ENCODE measurements at places on chromosomes 7 and 10.

GRCh38 chr7:45036317-45036716, 36.3 kb downstream of the CCM2 start:
- H3K36me3 ChIP-seq = peaks cover 18% of the 10 kb centered on the region
- H3K27me3 ChIP-seq = no peaks in the 10 kb centered on the region

DNA sequence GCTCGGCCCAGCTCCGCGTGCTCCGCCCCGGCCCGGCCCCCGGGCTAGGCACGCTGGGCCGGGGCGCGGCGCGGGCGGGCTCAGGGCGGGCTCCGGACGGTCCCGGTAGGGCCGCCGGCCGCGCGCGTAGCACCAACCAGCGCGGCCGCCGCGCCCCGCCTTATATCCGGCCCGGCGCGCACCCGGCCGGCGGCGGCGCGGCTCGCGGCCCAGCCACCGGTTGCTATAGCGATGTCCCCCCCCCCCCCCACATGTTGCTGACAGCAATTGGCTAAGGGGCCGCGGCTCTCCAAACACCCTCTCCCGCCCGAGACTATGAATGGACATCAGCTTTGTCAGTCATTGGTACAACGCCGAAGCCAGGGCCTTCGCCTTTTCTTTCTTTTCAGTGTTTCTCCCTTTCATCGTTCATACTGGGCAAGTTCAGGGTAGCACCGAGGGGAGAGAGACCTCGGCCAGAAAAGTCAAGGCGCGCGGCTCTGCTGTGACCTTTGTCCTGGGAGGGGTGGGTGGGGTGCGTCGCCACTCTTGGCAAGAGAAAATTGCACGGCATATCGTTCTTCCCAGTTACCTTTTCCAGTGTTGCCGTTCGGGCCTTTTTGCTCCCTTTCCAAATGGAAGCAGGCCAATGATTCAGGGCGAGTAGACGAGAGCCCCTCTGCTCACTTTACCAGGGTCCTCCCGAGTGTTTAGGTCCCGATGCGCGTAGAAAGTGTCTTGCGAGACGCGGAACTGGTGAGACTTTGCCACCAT, 354.2 kb downstream of the DNAJB6 start:
- H3K4me1 ChIP-seq = peaks cover 41% of the 10 kb centered on the region
- no peak overlapping the region for H3K27ac ChIP-seq
- H3K4me3 ChIP-seq = peak overlapping the region; percentile 31
- H3K36me3 ChIP-seq = no peaks in the 10 kb centered on the region
- no peaks in the 10 kb centered on the region for H3K27me3 ChIP-seq

GRCh38 chr7:139422126-139422525, 61.3 kb downstream of the KLRG2 start:
- DNase-seq = no peak
- peak overlapping the region; percentile 13 for H3K27ac ChIP-seq
- H3K4me1 ChIP-seq = peaks cover 5% of the 10 kb centered on the region
- peaks cover 68% of the 10 kb centered on the region for H3K36me3 ChIP-seq
- no peaks in the 10 kb centered on the region for H3K27me3 ChIP-seq

GRCh38 chr7:101629171-101629570, at the start of gene MYL10:
TSS of gene MYL10 (minus strand) at chr7:101629296. CDS start at chr7:101629118, 178 bp downstream.
- peaks cover 6% of the 10 kb centered on the region for H3K4me1 ChIP-seq
- H3K36me3 ChIP-seq = no peaks in the 10 kb centered on the region
- no peak within 1 kb of the TSS for H3K27ac ChIP-seq
- peaks cover 3% of the 10 kb centered on the region for H3K27me3 ChIP-seq

DNA sequence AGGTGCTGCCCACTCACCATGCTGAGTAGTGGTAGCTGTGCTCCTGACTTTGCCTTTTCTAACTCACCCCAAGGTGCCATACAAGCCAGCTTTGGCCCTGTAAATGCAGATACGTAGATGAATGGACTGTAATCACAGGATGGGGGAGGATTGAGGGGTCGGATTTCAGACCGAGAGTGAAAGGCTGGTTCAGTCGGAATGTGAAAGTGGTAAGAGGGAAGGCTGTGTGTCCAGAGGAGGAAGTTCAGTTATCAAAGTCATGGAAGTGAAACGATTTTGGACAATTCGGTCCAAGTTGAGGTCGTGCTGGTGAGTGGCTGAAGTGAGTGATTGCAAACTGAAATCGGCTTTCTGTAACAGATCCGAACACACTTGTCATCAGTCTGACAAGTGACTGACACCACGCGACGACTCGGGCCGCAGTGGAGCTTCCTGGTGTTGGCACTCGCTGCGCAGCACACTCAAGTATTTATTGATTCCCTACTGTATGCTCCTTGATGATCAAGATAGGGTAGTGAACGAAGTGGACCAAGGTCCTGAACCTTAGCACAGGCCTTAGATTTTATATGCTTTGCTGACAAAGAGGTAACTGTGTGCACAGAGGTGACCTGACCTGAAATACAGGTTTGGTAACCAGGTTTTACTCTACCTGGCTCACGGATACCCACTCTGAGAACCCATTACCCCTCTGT, 10.5 kb downstream of the ZNF282 start:
- H3K36me3 ChIP-seq = peaks cover 86% of the 10 kb centered on the region
- H3K27me3 ChIP-seq = no peaks in the 10 kb centered on the region
- H3K4me1 ChIP-seq = no peaks in the 10 kb centered on the region
- H3K27ac ChIP-seq = no peak overlapping the region

GRCh38 chr10:11446864-11447263, 164.6 kb downstream of the USP6NL start:
- H3K27me3 ChIP-seq = peaks cover 6% of the 10 kb centered on the region
- no peaks in the 10 kb centered on the region for H3K36me3 ChIP-seq
- no peak overlapping the region for H3K27ac ChIP-seq

- DNase-seq = no peak
- H3K4me1 ChIP-seq = peaks cover 15% of the 10 kb centered on the region
- no peaks in the 10 kb centered on the region for H3K36me3 ChIP-seq
- H3K4me3 ChIP-seq = no peak overlapping the region
Measured at GRCh38 chr10:79065091-79065551, 3.6 kb upstream of the ZMIZ1 start.
